Jurkat, Clone E6-1 (cell line): ENCODE measurements at places on chromosomes 13 and 19.

DNA sequence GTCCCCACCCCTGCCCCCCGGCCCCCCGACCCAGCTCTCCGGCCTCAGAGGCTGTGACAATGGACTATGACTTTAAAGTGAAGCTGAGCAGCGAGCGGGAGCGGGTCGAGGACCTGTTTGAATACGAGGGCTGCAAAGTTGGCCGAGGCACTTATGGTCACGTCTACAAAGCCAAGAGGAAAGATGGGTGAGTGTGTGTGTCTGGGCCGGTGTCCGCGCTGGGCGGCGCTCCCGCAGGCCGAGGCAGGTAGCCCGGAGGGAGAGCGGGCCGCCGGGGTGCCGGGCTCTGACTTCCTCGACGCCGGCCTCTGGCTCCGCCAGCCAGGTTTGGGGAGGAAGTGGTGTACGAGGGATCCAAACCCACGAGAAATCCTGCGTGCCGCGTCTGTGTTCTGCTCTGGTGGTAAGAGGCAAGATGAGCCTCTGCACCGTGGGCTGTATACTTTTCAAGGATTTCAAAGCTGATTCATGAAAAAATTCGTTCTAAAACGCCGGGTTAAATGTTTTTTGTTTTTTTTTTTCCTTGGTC lies 718 bp downstream of the CDK8 start:
- peak; percentile 43 for DNase-seq

- DNase-seq = no peak
Measured at GRCh38 chr13:48478391-48478790, 54.5 kb downstream of the RCBTB2 start.

GRCh38 chr13:28489524-28489931 lies 5.4 kb downstream of the FLT1 start:
- peak; percentile 47 for DNase-seq

DNA sequence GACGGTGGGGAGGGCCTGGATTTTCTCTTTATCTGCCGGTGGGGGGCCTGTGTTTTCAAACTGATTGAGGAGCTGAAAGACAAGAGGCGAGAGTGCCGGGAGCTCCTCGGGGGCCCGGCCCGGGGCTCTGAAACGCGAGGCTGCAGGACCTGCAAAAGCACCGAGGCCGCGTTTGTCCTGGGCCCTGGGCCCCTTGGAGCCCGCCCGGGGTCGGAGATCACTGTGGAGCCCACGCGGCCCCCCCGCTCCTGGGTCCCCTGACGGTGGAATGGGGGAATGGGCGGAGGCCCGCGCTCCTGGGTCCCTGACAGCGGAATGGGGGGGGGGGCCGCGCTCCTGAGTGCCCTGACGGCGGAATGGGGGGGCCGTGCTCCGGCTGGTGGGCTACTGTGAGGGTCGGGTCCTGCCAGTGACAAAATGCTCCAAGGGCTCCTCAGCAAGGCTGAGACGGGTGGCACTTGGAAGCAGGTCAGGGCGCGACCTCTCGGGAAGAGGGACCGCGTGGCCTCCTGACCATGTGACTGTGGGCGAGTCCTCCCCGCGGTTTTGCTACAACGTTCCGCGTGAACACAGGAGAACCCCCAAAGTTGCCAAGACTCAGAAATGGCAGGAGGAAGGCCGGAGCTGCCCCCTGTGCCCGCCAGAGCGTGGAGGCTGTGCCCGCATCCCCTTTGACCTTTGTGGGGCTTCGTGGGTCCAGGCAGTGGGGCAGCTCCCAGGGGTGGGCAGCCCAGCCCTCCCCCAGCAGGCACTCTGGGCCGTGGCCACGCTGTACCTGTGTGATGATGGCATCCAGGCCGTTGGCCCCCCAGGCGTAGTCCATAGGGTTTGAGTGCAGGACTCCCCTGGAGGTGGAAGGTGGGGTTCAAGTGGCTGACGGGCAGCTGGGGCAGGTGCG lies 9.5 kb downstream of the FGF22 start:
- DNase-seq = no peak

DNA sequence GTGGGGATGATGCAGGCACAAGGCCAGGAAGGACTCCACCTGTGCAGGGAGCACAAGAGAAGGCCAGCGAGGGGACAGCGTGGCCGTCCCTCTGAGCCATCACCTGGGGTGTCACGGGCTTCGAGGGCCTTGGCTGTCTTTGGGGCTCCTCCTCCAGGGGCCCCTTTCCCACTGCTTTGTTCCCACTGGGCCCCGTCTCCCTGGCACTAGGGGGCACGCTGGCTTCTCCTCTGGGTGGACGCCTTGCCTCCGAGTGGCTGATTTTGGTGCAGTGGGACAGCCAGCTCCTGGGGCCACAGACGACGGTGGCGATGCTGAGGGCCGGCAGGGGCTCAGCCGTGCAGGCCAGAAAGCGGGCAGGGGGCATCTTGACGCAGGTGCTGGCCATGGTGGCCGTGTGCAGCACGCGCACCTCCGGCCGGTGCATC lies 43.2 kb upstream of the GRTP1 start:
- no peak for DNase-seq

DNA sequence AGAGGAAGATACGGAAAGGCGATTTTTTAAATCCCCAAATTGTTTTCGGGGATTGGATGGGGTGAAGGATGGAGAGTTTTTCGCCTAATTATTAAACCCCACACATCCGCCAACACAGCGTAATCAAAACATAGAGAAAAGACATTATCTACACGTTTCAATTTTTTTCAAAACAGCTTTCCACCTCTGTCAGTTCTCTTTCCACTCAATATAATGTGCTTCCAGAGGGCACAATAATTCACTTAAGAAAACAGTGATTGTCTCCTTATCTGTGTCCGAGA lies 435 bp upstream of the OBI1 start:
- DNase-seq = no peak

DNA sequence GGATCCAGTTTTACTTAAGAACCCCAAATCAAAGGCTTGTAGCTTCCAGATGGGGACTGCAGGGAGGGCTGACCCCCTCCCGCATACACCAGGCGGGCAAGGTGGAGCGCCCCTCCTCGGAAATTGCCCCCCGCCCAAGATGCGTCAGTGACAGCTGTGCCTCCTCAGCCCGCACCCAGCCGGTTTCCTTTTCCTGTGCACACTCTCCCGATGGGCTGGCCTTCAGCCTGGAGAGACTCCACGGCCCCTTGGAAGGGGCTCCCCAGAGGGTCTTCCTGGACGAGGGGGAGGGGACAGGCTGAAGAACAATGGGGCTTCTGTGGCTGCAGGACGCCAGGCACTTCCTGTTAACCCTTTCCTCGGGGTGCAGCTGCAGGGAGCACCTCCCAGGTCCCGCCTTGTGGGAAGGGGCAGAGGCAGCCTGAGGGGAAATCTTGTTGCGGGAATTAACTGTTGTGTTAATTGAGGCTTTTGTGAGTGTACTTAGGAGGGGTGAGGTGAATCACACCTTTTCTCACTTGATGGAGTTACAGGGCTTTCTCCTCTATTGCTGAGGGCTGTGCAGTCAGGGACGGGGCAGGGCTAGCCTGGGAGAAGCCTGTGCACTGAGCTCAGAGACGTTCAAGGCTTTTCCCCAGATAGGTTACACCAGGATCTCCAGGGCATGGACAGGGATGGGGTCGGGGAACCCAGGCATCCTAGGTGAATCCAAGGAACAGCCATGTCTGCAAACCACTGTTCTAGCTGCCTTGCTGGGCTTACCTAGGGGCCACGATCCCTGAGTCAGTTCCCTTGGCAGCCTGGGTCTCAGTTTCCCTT lies 14.3 kb downstream of the IER2 start:
- peak; percentile 71 for DNase-seq
